ENCODE measurements at places on chromosomes 6 and 20. TPM values are rescaled to one million over a fixed set of nuclear protein-coding genes. Genes with fewer than 3 reads are reported as not detected.

The CASS4 gene
- 3.5 TPM for total RNA-seq

The LY6G6D gene
- not detected for total RNA-seq

The SUPT3H gene
- total RNA-seq, result 10.0 TPM

The NECAB3 gene
- 22.0 TPM for total RNA-seq

The FAM209B gene
- not detected for total RNA-seq

The RGS17 gene
- total RNA-seq, result 1.3 TPM

The FGD2 gene
- total RNA-seq, result not detected

The TMEM244 gene
- total RNA-seq, result not detected

The SLC32A1 gene
- total RNA-seq, result not detected

The TRERF1 gene
- 6.5 TPM for total RNA-seq

The DNAH8 gene
- total RNA-seq, result under 0.01 TPM
